ENCODE measurements at places on chromosomes 1 and 21.

DNA sequence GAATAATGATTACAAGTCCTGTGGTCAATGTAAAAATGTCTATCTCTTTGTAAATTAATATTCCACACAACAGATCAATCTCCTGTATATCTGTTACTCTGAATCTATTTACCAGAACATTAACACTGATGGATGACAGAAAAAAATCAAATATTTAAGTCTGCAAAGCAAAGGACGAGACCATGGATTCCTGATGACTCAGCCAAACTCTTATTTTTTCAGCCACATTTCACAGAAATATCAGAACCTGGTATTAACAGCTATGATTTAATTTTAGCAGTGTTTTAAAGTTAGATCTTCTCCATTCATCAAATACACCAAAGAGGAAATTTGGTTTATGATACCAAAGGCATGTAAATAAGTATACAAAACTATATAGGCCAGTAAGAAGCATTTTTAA, 46.1 kb downstream of the FAF1 start:
- peak; percentile 21 for DNase-seq

DNA sequence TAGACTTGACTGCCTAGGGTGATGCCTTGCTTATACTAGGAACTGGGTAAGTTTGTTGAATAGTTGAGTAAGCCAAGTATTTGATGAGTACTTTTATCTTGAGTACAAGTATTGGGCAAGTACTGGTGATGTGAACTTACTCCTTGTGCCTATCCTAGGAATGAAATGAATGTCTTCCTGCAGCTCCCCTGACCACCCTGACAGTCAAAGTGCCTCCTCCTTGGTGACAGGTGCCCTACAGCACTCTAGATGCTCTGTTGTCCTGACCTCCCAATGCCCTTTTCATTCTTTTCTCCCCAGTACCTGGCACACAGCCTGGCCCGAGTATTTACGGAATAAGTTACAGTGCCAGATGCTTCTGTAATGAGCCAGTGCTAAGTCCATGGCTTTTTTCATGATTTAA, 25.5 kb downstream of the PCSK9 start:
- peak; percentile 80 for DNase-seq

- DNase-seq = peak; percentile 8
Observed at GRCh38 chr1:175373786-175374623, 181.4 kb upstream of the KIAA0040 start.

GRCh38 chr1:219833214-219833815, 95.0 kb downstream of the SLC30A10 start:
- no peak for DNase-seq

GRCh38 chr1:41696381-41696780, 211.9 kb upstream of the EDN2 start:
- DNase-seq = no peak

GRCh38 chr1:28606771-28607170, 14.7 kb downstream of the RAB42 start:
- DNase-seq = peak; percentile 16

- DNase-seq = no peak
Observed at GRCh38 chr1:61436491-61437120, 288.3 kb downstream of the TM2D1 start.

GRCh38 chr21:44994047-44994694, 54.3 kb downstream of the SLX9 start:
- DNase-seq = no peak

- no peak for DNase-seq
Observed at GRCh38 chr21:22679207-22679606, 1681.0 kb downstream of the NCAM2 start.

- peak; percentile 74 for DNase-seq
Observed at GRCh38 chr1:211632808-211633523, 42.5 kb downstream of the NEK2 start.

DNA sequence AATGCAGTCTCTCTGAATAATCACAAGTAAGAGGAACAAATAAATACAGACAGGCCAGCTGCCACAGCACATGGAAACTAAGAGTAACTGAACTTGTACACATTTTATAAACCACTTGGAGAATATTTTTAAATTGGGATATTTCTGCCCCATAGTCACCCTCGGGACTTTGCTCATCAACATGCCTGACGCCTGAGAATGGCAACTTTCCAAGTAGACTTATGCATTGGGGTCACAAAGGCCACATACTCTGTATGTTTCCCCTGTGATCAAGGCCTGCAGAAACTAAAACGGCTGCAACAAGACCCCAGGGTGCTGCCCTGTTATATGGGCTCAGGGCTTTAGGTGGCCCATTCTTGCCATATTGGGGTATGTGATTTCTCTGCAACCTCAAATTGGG, 38.3 kb upstream of the GJA5 start:
- no peak for DNase-seq

- no peak for DNase-seq
Observed at GRCh38 chr1:9626201-9626608, 25.3 kb upstream of the PIK3CD start.

DNA sequence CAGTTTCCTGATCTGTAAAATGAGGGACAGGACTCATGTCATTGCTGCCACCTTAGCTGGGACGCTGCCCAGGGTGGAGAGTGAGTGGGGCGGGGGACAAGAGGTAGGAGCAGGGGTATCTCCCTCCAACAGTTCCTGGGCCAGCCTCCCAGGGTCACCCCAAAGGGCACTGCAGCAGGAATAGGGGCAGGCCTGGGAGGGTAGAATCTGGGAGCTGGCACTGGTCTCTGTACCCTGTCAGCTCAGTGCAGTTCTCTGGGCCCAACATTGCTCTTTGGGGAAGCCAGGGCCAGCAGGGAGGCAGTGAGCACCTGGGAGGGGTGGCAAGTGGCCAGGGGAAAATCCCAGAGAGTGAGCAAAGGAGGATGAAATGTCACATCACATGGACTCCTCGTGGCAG, 55.8 kb downstream of the ELK4 start:
- DNase-seq = no peak

DNA sequence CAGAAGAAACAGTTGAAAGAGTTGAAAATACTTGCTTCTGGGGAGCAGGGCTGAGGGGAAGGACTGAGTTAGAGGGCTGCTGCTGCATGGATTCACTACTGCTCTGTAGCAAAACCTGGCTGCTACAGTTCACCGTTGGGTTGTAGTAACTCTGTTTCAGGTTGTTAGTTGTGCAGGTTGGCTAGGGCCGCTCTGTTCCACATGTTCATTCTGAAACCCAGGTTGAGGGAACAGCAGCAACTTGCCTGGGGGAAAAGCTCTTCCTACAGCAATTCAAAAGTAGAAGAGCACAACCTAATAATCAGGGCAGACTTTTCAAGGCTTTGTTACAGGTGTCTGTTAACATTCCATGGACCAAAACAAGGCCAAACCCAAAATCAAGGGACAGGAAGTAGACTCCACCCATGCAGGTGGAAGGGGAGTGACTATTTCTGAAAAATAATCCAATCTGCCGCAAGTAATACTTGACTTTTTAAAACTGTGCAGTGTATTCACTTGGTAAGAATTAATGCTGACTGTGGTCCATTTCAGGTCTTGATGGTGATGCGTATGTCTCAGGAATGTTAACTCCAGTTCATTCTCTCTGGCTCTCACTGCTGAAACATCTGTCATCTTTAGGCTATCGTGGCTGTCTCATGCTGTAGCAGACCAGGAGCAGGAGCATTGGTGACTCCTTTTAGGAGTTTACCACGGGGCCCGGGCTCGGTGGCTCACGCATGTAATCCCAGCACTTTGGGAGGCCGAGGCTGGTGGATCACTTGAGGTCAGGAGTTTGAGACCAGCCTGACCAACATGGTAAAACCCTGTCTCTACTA, 5.1 kb upstream of the PARK7 start:
- DNase-seq = peak; percentile 56

- no peak for DNase-seq
Observed at GRCh38 chr1:116164150-116164549, 53.0 kb downstream of the MAB21L3 start.

DNA sequence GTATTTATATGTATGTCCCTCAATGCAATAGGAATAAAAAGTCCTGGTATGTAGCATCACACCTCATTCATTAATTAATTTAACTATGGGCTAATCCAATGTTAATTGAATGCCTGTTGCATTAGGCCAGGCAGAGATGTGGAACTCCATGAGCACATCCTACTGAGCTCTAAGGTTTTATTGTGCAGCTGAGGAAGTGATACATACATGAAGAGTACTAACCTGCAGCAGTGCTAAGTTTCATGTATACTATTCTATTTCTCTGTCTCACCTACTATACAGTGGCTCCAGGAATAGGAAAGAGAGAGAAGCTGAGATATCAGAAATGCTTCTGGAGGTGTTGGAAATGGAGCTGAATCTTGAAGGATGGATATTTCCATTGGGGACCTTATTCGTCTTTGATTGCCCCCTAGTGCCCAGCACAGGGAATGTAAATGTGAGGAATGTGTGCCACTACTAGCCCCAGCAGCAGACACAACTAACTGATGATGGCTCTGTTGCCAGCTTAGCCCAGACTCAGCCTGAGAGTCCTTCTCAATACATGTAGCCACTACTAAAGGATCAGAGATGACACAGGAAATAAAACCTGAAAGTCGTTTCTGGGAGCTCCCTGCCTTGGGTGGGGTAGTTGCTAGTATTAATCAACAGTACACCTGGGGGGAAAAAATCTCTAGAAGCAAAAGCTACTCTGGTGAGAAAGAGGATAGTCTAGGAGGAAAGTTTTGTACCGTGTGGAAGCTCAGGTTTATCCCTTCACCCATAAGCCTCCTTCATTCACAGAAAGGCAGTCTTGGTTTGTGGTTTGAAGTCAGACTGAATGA, 173.3 kb upstream of the FOXD3 start:
- DNase-seq = peak; percentile 47

GRCh38 chr1:26874896-26875295, 11.9 kb downstream of the SFN start:
- no peak for DNase-seq

GRCh38 chr21:28336314-28336713, 656.4 kb downstream of the LTN1 start:
- peak; percentile 85 for DNase-seq

GRCh38 chr1:7940745-7941436, at the start of gene TNFRSF9:
TSS of gene TNFRSF9 (minus strand) at chr1:7940839. CDS start at chr1:7939994, 845 bp downstream.
- DNase-seq = peak; percentile 76

DNA sequence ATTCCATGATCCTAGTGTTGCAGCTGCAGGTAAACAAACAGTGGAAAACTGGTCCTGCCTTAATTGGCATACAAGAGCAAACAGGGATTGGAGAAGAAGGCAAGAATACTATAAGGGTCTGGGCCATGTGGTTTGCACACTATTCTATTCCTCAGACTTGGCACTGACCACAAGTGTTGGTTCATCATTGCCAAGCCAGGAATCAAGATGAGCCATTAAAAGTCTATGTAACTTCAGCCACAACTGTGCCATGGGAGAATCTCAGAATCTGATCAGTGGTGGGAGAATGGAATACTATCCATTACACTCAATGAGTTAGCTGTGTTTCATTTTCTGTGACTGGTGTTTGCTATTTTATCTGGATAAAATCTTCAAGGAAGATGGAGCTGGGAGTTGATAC, 26.2 kb upstream of the FCER1A start:
- no peak for DNase-seq

- DNase-seq = no peak
Observed at GRCh38 chr1:1461721-1462317, 9.7 kb upstream of the ATAD3B start.

DNA sequence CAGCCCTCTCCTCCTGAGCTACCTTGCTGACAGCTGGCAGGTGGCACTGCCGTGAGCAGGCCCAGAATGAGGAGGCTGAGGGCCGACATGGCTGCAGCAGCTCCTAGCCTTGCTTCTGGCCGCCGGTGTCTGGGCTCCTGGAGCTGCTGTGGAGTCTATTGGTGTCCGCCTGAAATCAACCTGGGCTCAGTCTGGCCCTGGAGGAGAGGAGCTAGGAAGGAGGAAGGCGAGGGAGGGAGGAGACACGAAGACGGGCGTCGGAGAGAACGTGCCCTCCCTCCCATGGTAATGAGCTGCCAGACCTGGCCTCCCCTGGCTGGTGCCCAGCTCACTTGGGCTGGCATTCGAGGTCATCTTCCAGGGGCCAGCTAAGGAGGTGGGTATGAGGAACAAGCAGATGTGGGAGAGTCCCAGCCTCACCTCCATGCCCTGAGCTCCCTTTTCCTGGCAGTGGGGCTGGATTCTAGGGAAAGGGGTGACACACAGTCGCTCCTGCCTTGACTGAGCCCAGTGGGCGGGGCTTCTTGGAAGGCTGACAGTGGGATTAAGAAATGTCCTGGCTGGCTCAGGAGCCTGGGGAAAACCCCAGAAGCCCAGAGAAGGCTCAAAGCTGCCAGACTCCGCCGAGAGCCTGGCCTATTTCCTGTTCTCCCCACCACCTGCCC, at the start of gene PDZK1IP1:
TSS of gene PDZK1IP1 (minus strand) at position 193 of the 665 bp plus-strand sequence. CDS start at position 89, 104 bp downstream.
- peak; percentile 79 for DNase-seq

Measured in iris pigment epithelial cell (primary cell).